AG04450 (cell line): ENCODE measurements at places on chromosomes 13 and 19. TPM values are rescaled to one million over a fixed set of nuclear protein-coding genes. Genes with fewer than 3 reads are reported as not detected.

CD22 gene
- polyA plus RNA-seq: not detected in 2 replicates

MED26 gene
- 3.0 and 3.1 TPM in 2 replicates for polyA plus RNA-seq

ODAD3 gene
- polyA plus RNA-seq: 0.09 and 0.21 TPM in 2 replicates

BST2 gene
- polyA plus RNA-seq: 1.9 and 2.8 TPM in 2 replicates

ZNF69 gene
- polyA plus RNA-seq: 4.5 and 5.5 TPM in 2 replicates

SLC27A1 gene
- 8.3 and 9.4 TPM in 2 replicates for polyA plus RNA-seq

PSPN gene
- 0.41 and 0.57 TPM in 2 replicates for polyA plus RNA-seq

ZNF442 gene
- 1.2 and 1.4 TPM in 2 replicates for polyA plus RNA-seq

ERICH4 gene
- not detected in 2 replicates for polyA plus RNA-seq

PDE4C gene
- polyA plus RNA-seq: 0.12 and 0.46 TPM in 2 replicates

ZNF90 gene
- polyA plus RNA-seq: 0.87 and 1.3 TPM in 2 replicates

DNA sequence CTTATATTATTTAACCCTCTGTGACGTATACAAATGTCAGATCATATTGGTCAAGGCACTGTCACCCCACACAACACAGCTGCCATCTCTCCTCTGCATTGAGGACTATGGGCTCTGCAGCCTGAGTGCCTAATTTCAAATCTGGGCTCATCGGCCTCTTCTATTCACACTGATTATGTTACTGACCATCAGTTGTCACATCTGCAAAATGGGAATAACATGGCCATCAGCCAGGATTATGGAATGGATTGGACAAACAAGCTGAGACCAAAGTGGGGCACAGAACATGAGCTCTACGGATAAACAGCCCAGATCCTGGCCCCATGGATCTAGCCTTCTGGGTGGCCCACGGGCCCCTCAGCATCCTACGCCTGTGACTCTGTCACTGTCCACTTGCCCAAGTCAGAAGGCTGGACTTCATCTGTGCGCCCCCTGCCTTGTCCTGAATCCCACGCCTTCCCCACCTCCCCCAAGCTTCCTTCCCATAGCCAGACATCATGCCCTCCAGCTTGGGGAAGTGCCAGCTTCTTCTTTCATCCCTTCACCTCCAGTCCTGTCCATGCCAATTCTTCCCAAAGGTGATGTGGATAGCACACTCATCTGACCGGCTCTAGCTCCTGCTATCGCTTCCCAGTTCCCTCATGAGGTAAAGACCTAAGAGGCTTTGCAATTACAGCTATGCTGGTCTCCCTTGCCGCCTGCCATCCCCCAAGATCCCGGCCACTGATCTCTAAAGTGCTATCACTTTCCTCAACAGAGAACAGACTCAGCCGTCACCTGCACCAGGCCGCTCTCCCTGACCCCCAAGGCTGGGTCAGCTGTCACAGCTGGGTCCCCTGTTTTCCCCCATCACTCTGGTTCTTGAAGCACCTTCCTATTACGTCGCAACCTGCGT lies 872 bp downstream of the FARSA start:
- no peak for DNase-seq

GRCh38 chr13:98144801-98145350 lies 2.0 kb downstream of the FARP1 start:
- DNase-seq: peak; percentile 43

- DNase-seq: no peak
Observed at GRCh38 chr19:35913589-35913988, 5.5 kb upstream of the TYROBP start.

DNA sequence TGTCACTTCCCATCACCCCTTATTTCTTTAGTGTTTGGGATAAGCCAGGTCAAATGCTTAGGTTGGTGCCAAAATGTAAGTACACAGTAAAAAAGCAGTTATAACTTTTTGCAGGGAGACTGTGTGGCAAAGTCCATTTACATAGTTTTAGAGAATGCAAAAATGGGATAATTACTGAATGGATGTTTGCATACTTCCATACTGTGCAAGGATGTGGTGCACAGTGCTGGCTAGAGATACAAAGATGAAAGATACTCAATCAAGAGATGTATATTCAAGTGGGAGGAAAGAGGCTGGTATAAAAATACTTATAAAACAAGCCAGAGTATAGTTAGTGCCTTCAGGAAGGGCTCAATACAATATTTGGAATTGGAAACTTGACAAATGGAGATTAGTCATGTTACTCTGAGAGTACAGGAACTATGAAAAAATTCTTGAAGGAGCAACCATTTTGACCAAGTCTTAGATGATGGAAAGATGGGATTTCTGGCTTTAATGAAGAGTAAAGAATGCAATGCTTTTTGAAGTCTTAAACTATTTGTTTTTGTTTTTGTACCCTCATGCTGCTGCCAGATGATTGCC lies 8.0 kb downstream of the PDS5B start:
- no peak for DNase-seq

DNA sequence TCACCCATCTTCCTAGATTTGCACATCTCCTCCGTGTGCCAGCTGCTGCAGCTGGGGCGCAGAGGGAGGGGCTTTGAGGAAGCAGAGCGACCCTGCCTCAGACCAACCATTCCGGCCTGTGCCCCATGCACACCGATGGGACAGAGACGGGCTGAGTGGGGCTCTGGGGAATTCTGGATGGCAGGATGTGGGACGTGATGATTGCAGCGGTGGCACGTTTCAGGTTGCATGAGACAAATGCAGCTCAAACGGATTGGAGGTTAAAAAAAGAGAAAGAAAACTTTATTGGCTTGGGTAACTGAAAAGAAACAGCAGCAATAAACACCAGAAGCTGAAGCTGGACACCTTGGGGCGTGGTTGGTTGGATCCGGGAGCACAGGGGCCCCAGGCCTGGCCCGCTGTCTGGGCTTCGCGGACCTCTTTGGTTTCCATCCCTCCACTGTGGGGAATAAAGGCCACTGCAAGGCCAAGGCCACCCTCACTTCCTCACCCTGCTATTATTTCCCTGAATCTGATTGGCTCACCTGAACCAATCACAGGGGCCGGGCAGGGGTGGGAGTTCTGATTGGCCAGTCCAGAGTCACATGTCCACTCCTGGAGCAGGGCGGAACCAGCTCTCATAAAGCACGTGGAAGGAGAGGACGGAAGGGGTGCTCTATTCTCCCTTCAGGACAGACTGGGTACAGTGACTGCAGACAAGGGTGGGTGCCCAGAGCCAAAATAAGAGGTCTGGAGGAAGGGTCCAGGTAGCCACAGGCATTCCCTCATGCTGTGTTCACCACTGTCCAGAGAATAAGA lies 6.1 kb upstream of the ZNF787 start:
- DNase-seq: no peak

DNA sequence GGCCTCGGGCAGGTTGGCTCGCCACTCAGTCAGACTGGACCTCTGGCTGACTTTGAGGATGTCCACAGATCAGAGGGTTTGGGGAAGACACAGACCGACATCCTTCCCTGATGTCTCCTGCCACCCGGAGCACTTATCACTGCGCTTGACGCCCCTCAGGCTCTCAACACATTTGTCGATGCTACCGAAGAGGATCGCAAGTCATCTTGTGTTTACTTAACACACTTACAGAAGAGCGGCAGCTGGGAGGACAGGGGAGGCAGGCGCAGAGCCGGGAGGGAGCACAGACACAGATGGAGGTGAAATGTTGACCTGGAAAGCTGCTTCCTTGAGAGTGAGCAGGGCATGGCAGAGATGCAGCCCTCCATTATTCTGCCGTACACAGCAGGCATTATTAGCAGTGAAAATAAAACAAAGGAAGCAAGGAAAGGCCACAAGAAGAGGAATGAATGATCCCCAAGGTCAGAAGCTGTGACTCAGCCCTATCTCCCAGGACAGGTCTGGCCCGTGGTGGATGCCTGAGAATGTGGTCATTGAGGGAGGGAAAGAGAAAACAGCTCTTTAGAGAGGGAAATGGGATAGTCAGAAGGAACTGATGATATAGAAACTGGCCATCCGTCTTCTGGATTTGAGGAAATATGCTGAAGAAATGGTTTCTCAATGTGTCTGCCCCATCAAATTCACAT lies 549.5 kb upstream of the ARGLU1 start:
- DNase-seq: no peak

- DNase-seq: no peak
Observed at GRCh38 chr13:91950803-91951202, 552.4 kb downstream of the GPC5 start.

- no peak for DNase-seq
Observed at GRCh38 chr13:101838323-101838722, 385.8 kb downstream of the ITGBL1 start.

DNA sequence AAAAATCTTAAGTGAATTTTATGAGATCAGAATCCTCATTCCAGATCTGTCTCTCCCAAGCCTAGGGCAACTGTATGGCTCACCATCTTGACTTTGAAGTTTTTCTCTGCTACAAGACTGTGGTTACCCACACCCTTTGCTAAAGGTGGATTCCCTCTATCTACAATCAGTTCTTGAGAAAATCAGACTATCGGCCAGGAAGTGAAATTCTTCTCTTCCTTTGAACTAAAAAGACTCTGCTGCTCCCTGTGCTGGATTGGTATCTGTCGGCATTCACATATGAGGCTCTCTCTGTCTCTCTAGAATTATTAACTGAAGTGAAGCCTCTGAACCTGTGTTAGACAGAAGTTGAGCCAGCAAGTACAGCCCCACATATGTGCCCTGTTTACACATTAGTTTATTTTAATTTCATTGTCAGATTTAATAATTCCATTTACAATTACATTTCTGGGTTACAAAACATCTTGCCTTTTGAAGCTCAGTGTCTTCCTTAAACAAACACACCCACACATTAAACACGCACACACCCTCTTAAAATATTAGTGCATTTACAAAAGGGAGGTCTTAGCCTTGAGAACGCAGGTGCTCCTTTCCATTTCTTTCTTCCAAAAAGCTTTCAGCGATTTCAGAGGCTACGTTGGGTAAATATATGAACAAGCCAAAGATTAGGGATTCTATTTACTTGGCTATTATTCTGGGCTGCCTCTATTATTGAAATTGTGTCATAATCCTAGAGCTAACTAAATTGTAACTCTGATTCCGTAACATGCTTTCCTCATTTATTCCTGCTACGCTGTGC lies 145.7 kb downstream of the MIPEP start:
- no peak for DNase-seq

- no peak for DNase-seq
Observed at GRCh38 chr13:40230833-40231266, 435.6 kb downstream of the FOXO1 start.

DNA sequence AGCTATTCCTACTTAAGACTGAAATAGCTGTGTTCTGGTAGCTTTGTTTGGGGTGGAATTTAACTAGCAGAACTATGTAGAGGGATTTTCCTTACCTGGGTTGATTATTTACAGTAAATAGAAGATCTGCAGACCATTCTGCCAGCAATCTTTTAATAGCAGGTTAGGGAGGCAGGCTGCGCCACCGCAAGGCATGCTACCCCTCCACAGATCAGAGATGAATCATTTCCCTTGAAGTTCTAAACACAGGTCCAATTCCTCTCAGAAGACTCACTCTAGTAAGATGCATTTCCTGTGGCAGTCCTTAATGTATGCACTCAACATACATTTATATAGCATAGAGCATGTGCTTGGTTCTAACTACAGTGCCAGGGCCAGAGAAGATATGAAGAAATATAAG lies 109.0 kb downstream of the TNFRSF19 start:
- DNase-seq: no peak

DNA sequence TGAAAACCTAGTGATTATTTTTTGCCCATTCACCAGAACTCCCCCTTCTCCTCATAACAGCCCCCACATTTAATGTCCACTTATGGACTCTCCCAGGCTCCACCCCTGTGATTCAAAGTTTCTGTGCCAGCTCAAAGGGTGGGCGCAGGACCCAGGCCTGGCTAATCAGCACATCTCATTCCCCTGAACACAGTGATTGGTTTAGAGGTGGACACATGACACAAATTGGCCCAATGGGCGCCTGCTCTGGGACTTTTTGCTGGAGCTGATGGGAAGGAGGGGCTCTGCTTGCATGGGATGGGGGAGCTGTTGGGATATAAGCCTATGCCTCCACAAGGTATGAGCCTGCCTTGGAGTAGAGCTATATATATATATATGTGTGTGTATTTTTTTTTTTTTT lies 6.2 kb upstream of the EPOR start:
- no peak for DNase-seq

- no peak for DNase-seq
Observed at GRCh38 chr13:99422586-99423220, 78.6 kb upstream of the TM9SF2 start.

GRCh38 chr13:72258340-72258981 lies 391.5 kb upstream of the DACH1 start:
- DNase-seq: no peak

- DNase-seq: no peak
Observed at GRCh38 chr13:49877629-49878218, 58.4 kb downstream of the SPRYD7 start.

- DNase-seq: no peak
Observed at GRCh38 chr13:38898481-38898880, 92.2 kb downstream of the STOML3 start.

GRCh38 chr13:29260684-29261083 lies 334.8 kb downstream of the SLC7A1 start:
- DNase-seq: no peak

DNA sequence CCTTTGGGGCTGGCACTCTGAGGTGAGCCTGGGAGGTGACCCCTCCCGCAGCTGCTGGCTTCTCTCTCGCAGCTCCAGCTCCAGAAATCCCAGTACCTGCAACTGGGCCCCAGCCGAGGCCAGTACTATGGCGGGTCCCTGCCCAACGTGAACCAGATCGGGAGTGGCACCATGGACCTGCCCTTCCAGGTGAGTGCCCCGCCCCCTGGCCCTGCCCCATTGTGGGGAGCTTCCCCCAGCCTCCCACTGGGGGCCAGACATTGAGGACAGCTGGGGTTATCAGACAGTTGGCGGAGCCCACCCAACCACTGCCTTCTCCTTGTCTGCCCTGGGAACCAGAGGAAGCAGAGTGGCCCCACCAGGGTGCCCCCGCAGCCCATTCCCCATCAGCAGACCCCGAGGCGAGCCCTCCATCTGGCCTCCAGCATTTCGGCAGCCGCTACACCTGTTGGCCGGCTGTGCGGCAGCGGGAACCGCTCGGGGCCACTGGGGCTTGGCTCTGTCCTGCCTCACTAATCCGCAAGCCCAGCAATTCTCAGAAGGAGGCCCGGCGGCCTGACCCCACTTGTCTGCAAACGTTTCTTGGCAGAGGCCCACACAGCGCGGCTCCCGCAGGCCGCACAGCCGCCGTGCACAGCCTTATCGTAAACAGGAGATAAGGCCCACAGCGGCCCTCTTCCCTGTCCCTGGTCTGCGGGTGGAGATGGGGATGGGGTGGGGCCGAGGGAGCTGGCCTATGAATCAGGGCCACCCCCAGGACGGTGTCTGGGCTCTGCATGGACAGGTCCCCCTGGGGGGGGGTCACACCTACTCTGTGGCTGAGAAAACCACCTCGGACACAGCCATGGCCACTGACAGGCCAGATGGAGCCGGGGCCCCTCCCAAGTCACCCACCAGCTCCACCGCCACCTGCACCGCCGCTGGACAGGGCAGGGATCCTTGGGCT lies 48.0 kb downstream of the COMP start:
- DNase-seq: peak; percentile 24
